ENCODE measurements at places on chromosomes 7 and 10. TPM values are rescaled to one million over a fixed set of nuclear protein-coding genes. Genes with fewer than 3 reads are reported as not detected.

DNA sequence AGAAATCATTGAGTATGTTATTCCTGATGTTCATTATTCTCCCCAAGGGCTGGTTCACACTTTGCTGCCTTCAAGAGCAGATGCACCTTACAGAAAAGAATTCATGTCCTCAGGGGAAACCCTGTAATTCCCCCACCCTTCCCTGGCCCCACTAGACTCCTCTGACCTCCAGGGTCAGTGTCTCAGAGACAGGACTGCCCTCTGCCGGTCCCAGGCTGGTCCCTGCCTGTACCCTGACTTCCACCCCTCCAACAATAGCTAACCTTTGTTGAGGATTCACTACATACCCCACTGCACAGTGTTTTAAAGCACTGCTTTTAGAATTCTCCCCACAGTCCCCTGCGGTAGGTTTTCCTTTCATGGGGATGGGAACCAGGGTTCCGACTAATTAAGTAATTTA, 4.4 kb upstream of the SEPHS1 start:
- no peaks in the 10 kb centered on the region for H3K27me3 ChIP-seq
- peaks cover 37% of the 10 kb centered on the region for H3K4me1 ChIP-seq
- no peak overlapping the region for H3K4me3 ChIP-seq
- DNase-seq = peak; percentile 34
- H3K36me3 ChIP-seq = no peaks in the 10 kb centered on the region
- peak overlapping the region; percentile 41 for H3K27ac ChIP-seq

- H3K27ac ChIP-seq = no peak overlapping the region
- H3K36me3 ChIP-seq = no peaks in the 10 kb centered on the region
Measured at GRCh38 chr7:68627247-68627864, 970.9 kb upstream of the AUTS2 start.

DNA sequence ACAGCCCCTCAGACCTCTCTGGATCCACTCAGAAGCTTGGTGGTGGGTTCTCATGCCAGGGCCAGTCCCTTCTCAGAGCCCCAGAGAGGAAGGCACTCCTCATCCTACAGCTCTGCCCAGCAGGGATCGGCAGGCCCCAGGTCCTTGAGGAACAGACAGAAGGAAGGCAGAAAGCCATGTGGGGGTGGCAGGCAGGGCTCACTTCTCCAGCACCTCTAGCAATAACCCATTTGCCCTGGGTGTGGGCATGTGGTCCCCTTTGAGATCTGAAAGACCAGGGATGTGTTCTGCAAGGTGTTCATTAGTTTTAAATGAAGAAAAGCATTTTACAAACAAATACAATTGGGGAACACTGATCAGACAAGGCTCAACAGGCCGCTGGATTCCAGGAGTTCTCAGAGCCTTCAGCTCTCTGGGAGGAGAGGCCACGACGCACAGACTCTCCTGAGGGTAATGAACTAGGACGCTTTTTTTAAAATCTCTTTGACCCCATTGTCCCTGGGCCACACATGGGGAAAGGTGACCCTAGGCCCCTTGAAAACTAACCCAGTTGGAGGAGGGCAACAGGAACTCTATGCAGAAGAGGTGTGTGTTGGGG, 40.6 kb downstream of the LDB3 start:
- no peak for DNase-seq
- H3K36me3 ChIP-seq = no peaks in the 10 kb centered on the region
- no peaks in the 10 kb centered on the region for H3K27me3 ChIP-seq

- no peaks in the 10 kb centered on the region for H3K4me1 ChIP-seq
- H3K27ac ChIP-seq = no peak overlapping the region
- no peaks in the 10 kb centered on the region for H3K36me3 ChIP-seq
- DNase-seq = no peak
- no peak overlapping the region for H3K4me3 ChIP-seq
- H3K27me3 ChIP-seq = peaks cover 4% of the 10 kb centered on the region
Measured at GRCh38 chr10:25978771-25979170, 44.7 kb downstream of the MYO3A start.

DNA sequence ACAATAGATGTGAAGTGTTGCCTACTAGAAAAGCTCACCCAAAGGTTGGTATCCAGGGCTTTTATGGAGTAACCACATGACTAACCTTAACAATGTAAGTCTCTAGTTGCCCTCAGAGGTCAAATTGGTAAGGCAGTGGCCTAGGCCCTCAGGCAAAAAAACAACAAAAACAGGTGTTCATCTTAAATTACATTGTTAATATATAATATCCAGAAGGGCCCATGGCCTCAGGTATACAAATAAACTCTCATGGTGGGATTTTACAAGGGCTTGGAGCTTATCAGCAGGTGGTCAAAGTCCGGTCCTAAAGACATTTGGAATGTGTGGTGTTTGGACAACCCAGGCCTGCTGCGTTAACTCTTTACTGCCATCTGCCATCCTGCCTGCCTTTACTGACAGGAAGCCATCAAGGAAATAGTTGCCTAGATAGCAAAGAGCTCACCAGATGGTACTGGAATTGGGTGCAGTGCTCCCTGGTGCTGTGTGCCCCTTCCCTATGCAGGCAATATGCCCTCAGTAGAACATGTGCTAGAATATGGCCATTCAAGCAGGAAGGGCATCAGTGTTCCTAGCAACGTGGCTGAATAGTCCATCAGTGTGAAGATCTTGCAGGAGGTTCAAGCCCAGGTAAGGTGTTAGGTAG, 36.2 kb downstream of the TOMM7 start:
- no peak for DNase-seq
- H3K27me3 ChIP-seq = no peaks in the 10 kb centered on the region
- H3K36me3 ChIP-seq = no peaks in the 10 kb centered on the region
- no peak overlapping the region for H3K27ac ChIP-seq

Gene HTR5A
- not detected for total RNA-seq

Gene SMARCD3
- total RNA-seq = 8.9 TPM

Gene CUEDC2
- 71.8 TPM for total RNA-seq

Measured in activated CD8-positive, alpha-beta T cell treated with anti-CD3 and anti-CD28 coated beads for 36 hours (primary cell).